ENCODE measurements at places on chromosomes 1 and 21.

DNA sequence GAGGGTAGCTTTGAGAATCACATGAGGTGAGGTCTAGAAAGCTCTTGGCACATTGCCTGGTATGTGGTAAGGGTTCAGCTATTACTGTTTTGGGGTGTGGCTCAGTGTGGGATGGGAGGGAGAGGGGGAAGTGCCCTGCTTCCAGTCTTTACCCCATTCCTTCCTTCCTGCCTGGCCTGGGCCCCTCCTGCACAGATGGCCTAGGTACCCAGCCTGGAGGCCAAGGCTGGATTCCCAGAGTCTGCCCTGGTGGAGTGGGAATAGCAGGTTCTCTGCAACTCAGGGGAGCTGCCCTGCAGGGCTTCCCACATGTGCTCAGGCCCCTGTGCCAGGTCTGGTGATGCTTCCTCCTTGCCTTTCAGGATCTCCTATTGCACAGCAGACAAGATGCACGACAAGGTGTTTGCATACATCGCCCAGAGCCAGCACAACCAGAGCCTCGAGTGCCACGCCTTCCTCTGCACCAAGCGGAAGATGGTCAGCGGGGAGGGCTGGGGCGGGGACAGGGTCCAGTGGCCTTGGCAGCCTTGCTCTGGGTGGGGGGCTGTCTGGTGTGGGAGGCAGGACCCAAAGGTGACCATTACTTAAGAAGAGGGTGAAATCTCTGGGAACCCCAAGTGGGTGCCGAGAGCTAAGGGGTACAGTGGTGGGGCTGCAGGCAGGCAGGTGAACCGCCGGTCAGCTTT lies 13.5 kb downstream of the LDLRAP1 start:
- no peak for DNase-seq

DNA sequence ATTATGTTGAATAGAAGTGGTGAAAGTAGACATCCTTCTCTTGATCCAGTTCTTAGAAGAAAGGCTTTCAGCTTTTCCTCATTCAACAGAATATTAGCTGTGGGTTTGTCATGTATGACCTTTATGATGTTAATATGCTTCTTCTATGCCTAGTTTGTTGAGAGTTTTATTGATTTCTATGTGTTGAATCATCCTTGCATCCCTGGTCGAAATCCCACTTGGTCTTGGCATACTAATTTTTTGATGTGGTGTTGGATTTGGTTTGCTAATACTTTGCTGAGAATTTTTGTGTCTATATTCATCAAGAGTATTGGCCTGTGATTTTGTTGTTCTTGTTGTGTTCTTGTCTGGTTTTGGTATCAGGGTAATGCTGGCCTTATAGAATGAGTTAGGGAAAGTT lies 20.9 kb downstream of the CD55 start:
- no peak for DNase-seq

DNA sequence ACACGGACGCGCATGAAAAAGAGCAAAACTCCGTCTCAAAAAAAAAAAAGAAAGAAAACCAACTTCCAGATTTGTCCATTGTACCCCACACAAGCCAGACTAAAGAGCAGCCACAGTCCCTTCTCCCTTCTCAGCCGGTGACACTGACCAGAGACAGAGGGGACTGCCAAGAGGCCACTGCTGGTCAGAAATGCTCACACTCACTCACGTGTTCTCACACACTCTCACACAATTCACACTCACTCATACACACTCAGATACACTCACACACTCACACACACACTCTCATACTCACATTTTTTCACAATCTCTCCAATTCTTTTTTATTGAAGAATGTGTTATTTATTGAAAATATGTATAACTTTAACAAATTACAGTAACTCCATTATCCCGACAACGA lies 90.8 kb upstream of the RAB4A start:
- DNase-seq = no peak

- DNase-seq = no peak
Measured at GRCh38 chr1:53810007-53810406, 28.1 kb downstream of the NDC1 start.

GRCh38 chr1:154348429-154349076 lies 23.2 kb downstream of the ATP8B2 start:
- no peak for DNase-seq
